ENCODE measurements at places on chromosomes 12 and 14.

DNA sequence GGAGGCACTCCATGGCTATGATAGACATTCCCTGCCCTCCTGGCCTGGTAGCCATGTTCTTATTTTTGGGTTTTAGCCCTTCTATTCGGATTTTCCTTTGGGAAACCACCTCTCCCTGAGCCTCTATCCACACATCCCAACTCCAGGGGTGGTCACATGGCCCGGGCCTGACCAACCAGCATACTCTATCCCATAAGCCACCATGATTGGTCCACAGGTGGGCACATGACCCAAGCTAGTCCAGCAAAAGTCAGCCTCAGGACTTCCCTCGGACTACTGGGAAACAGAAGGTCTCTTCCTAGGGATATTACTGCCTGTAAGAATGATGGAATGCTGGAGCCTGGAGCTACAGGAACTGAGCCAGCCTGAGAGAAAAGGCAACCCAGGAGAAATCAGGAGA, 12.5 kb downstream of the PRIMA1 start:
- no peak for DNase-seq

- no peak for DNase-seq
Observed at GRCh38 chr14:50334211-50334610, 22.1 kb downstream of the DMAC2L start.

DNA sequence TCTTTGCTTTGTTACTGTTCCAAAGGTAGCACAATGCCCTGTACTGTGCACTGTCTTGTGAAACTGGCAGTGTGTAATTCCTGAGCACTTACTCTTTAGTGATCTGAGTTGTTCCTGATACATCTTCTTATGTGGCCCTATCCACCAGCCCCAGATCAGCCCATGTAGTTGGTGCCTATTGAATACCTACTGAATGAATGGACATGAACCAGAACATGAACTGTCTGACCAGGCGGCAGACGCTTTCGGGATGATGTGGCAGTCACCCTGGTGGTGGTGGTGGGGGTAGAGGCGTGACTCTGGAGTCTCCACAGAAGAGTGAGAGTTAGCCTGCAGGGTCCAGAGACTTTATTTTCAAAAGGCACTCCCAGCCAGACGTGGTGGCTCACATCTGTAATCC, 46.6 kb upstream of the PAPOLA start:
- no peak for DNase-seq

DNA sequence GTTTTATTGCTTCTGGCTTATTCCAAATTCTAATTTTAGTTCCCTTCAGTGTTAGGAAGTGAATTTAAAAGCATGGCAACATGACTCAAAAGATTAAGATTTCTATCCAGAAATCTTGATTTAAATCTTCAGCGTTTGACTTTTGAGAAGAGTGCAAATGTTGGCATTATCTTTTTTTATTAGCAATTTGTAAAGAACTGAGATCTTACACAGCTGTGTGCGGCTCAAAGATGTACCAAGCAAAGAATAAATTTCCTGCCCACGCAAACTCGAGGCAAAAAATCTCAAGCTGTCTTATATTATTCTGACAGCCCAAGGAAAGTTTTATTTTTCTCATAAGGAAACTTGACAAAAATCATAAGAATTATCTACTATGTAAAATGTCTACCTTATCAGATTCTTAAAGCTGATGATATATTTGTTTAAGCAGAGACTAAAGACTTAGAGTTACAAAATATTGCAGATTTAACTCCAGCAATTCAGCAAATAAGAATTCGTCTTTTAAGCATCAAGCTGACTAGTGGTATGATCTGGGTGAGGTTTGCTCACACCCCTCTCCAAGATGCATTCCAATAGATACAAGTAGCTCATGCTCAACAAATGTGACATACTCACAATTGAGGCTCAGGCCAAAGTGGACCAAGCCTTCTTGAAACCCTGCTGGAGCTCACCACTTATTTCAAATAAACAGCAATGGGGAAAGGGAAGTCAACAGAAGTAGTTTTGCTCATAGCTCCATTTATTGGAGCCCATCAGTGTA, 47.4 kb upstream of the POC1B start:
- no peak for DNase-seq

DNA sequence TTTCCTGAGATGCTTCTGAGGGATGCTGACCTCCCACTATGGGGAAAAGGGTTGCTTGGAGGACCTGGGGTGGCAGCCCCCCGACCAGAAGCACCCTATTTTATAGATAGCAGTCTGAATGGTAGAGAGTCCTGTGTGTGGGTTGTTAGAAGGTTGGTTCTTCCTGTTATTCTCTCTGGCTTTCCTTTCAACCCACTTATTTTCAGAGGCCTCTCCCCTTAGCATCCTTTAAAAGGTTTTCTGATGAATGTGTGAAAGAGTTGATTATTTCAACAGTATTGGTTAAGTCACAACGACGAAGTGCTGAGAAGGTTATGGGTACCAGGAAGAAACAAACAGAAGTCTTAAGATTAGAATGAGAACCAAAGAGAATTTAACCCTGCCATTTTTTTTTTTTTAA, 20.8 kb upstream of the MANSC4 start:
- no peak for DNase-seq

DNA sequence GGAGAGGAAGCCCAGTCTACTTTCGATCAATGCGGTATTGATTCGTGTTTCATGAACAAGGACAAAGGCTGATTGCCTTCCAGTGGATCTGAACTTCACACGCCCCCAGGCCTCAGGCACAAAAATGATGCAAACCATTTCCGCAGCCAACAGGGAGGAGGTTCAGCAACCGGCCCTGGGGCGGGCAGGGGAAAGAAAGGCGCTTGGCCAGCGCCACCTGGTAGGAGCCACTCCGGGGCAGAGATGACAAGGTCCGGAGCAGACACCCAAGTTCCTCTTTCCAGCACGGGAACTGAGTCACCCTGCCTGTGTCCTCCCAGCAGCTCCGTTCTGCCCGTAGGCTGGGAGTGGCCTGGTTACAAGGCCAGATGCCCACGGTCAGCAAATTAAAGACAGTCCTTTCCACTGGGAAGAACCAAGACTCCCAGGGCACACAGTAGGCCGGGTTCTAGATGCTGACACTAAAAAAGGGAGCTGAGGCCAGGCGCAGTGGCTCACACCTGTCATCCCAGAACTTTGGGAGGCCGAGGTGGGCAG, 136.3 kb downstream of the SCARB1 start:
- no peak for DNase-seq

DNA sequence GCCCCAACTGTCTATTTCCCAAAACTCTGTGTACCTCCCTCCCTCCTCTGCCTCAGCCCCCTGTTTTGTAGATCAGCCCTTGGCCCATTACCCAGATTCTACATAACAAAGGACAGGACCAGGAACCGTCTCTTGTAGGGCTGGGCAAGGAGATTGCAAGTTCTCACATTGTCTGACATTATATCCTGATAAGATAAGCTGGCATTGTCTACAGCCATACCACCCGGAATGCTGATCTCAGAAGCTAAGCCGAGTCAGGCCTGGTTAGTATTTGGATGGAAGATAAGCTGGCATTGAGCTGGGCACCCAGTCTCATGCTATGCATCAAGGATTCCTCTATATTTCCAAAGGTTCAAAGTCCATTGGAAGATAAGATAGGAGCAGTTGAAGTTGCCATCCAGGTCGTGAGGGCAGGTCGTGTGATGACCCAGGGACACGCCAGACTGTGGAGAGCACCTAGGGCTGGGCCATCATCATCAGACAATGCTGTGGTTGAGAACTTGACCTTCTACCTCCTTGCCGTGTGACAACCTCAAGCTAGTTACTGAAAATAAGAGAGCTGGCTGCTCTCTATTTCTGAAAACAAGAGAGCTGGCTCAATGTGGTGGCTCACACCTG, 29.5 kb downstream of the PHETA1 start:
- DNase-seq: no peak

- no peak for DNase-seq
Observed at GRCh38 chr14:54040846-54041245, 84.2 kb upstream of the BMP4 start.

- no peak for DNase-seq
Observed at GRCh38 chr12:3071107-3071506, 6.1 kb upstream of the TSPAN9 start.

- no peak for DNase-seq
Observed at GRCh38 chr14:104118006-104118844, 20.2 kb upstream of the KIF26A start.

DNA sequence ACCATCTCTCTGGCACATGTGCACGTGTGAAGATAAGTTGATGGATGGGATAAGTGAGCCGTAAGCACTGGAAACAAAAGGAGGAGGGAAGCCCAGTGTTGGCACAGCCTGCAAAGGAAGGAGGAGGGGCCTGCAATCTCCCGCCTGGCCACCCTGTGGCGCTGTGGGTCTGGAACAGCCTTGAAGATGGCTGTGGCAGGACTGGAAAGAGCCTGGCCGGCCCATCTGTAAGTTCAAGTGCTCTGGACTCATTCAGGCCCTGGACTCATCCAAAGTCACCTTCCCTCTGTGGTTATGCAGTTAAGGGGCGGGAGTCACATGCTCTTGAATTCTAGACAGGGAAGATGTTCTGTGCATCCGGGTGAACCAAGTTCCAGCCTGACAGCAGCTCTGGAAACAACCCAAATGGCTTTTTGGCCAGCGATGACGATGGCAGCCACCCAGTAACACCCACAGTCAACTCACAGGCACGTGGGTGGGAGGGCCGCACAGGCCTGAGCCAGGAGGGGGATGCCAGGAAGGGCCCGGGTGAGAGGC, 50.4 kb downstream of the CHGA start:
- DNase-seq: no peak

DNA sequence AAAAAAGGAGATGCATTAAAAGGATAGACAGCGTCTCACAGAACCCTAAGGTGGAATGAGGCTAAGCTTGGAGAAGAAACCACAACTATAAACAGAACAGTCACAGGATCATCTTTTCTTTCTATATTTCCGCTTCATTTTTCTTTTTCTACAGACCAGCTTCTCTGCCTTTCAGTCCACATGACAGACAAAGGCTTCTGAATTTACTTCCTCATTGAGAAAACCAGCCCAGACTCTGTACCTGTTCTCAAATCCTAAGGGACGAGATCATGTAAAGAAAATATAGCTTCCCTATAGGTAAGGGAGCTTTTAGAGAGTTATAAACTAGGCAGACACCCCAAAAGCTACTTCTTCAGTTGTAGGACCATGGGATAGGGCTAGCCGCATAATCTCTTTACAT, 17.4 kb downstream of the SGPP1 start:
- DNase-seq: no peak

DNA sequence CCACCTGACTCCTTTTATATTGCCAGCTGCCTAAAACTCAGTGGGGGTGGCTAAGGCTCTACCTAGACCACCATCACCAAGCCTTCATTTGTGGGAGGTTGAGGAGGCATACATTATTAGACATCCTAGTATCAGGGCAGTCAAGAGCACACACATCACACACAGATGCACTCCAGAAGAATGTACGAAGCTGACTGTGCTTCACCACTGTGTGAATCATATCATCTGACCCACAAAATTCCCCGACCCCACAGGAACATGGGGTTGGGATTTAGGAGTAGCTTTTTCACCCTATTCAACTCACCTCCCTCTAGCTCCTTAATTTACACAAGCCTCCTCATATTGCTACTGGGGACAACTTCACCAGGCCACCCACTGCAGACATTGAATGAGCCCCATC, 64.8 kb upstream of the BDKRB2 start:
- DNase-seq: no peak

DNA sequence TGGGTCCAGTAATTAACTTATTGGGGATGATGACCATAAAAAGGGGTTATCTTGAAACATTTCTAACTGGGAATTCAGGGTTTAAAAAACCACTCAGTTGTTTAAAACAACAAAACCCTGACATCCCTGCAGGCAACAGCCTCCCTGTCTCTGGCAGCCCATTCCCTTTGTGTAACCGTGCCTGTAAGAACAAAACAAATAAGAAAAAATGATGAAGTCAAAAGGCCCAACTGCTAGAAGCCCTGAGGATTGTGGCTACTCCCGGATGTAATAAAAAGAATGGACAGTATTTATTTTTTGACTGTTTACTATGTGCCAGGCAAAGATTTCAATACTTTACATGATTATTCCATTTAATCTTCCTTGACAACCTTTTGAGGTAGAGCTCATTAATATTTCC, 75.3 kb downstream of the TMCC3 start:
- no peak for DNase-seq

GRCh38 chr14:59254911-59255545, 66.6 kb downstream of the DAAM1 start:
- no peak for DNase-seq

DNA sequence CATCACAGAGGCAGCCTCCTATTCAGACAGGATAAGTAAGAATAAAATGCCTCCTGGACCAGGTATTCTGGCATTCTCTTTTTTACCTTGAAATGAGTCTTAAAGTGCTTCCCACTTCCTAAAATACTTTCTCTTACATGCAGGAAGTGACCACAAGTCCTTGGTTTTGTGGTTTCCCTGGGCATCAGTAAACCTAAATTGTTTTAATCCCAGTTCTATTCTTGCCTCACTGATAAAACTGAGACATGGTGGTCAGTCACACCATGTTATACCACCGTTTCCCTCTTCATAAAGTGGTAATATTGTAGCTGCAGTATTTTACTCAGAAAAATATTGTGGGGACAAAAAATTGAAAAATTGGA, 1.2 kb upstream of the SALL2 start:
- DNase-seq: no peak

DNA sequence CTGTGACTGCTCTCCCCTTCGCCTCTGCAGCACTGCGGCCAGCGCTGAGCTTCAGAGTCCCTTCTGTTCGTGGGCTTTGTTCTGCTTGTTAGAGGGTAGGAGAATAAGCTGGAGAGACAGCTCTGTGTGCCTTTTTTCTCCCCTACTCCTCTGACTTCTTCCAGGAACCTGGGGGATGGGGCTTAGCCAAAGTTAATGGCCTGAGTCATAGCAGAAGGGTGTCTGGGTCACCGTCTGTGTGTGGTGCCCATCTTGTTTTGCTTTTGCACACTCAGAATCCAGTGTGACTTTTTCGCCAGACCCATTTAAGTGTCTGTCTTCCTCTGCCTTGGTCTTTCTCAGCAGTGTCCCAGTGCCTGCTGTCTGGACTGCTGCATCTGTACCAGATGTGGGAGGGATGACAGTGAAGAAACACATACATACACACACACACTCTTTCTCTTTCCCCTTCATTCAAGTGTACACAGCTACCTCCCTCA, 3.0 kb downstream of the KIF5A start:
- no peak for DNase-seq

GRCh38 chr12:8127138-8127537, 3.7 kb downstream of the CLEC4A start:
- DNase-seq: no peak

DNA sequence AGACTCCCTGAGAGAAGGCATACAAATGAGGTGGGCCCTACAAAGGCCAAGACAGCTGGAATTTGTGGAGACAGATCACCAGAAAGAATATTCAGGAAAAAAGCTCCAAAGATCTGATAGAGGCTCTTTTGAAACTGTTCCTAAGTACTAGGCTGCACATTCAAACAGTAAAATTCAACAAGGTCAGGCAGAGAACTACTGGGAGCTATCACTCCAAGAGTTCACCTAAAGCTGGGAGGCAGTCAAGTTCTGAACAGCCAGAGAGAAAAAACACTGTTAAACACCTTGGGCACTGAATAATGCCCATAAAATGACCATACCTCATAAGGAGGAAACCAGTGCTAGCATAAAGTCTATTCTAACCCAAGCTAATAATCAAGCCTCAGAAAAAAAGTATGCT, 28.6 kb downstream of the MED13L start:
- no peak for DNase-seq
